Activated naive CD4-positive, alpha-beta T cell (primary cell): ENCODE measurements at places on chromosomes 3 and 15.

DNA sequence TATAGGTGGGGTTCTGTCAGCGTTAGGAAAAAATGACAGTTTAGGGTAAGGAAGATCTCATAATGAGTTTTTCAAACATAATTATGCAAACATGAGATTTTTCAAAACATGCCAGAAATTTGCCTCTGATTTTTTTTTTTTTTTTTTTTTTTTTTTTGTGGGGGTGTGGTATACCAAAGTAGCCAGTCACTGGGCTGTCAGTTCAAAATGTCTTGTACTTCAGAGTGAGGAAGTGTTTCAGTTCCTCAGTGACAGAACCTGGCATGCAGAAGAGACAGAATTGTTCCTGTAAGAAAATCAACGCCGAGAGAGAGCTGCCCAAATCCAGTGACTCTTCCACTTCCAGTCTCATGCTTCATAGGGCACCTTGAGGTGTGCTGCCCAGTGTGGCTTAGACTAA is 9.7 kb downstream of the NCBP2 start:
- no peak for DNase-seq

DNA sequence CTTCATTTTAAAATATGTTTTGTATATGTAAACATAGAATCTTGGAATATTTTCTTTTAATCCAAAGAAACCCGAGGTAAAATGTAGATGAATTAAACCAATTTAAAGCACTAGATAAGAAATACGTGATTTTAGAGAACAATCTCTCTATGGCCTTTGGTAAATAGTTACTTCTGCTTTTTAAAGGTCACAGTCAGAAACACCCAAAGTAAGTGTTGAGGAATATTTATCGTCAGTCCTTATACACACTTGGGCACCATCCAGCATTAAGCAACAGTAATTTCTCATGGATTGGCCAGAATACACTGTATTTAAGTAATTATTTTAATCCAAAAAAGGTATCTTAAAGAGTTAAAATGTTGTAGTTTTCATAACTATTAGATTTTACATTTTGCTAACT is 713.2 kb downstream of the NLGN1 start:
- DNase-seq: no peak

DNA sequence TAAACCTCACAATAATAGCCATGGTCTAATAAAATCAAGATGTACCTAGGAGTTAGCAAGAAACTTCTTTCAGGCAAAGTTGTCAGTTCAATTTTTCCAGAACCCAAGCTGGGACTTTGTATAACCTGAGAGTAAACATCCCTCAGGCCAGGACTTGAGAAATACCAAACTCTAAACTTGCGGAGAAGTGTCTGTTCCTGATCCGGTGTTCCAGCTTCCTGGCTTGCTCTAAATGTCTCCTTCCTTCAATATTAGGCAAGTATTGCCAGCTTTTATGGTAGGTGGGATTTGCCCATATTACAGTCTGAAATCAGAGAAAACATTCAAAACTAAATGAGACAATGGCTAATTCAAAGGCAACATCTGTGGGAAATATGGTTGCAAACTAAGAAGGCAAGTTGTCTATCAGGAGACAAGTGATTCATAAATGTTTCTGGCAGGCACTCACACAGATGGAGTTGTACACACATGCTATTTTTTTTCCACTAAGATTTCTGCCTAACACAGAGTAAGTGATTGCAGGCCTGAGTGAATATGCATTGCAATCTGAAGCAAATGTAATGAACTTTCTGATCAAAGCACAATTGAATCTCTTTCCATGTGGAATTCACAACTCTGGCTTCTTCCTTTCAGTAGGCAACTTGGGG is 88.3 kb upstream of the COL8A1 start:
- DNase-seq: no peak

GRCh38 chr15:75042730-75043508 is 19.5 kb downstream of the PPCDC start:
- DNase-seq: no peak

DNA sequence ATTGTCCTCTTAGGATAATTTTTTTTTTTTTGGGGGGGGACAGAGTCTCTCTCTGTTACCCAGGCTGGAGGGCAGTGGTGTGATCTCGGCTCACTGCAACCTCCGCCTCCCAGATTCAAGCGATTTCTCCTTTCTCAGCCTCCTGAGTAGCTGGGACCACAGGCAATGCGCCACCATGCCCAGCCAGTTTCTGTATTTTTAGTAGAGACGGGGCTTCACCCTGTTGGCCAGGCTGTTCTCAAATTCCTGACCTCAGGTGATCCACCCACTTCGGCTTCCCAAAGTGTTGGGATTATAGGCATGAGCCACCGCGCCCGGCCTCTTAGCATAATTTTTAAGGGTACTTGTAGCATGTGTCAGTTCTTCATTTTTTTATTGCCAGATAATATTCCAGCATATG is 122.6 kb downstream of the FNDC3B start:
- no peak for DNase-seq

DNA sequence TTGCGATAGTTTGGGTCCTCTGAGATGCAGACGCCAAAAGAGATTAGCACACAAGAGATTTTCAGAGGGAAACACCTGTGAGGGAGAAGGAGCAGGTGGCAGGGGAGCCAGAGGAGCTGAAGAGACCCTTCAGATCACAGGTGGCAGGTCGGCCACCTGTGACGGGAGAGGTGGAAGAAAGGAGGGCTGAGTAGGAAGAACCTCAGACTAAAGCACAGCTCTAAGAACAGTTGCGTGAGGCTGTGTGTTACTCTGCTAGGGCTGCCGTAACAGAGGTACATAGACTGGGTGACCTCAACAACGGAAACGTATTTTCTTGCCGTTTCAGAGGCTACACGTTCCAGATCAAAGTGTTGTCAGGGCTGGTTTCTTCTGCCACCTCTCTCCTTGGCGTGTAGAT is 38.5 kb downstream of the C2CD4A start:
- DNase-seq: no peak
